ENCODE measurements at places on chromosomes 16 and 17.

GRCh38 chr17:50213026-50214022 lies 11.9 kb upstream of the COL1A1 start:
- peak; percentile 68 for DNase-seq

DNA sequence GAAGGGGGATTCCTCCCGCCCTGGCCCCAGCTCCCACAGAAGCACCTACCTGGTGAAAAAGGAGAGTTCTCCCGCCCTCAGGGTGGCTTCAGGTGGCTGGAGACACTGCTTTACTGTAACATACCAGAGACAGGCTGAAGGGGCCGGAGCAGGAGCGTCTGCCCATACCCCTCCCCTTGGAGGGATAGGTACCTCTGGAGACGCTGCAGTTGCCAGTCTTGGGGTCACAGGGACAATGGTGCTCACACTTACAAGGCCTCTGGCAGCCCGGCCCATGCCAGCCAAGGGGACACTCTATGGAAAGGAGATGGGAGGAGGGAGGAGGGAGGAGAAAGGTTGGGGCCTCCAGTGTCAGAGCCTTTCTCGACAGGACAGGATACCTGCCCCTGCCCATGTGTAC lies 6.6 kb downstream of the NAGPA start:
- DNase-seq, result no peak

GRCh38 chr16:14497245-14498082 lies 132.6 kb downstream of the PARN start:
- no peak for DNase-seq

- DNase-seq, result no peak
These were observed 14.4 kb downstream of the CMIP start for GRCh38 chr16:81458827-81459598.

DNA sequence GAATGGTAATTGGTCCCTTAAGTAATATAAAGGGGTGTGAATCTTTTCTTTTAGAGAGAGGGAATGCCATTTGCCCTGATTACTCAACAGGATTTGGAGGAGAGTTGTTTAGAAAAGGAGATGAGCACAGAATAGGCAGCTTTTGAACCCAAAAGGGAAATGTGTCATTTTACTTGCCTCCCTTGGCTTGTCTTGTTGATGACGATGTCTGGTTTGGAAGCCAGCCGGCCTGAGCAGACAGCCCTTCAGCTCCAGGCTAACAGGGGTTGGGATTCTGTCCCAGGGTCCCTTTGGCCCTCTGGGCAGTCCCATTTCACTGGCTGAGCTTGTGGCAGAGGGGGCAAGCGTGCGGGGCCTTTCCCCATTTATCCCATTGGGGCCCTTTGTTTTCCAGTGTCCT lies 22.3 kb upstream of the PRKAR1A start:
- DNase-seq, result peak; percentile 8

- no peak for DNase-seq
These were observed 52.0 kb upstream of the SREBF1 start for GRCh38 chr17:17888821-17889220.

DNA sequence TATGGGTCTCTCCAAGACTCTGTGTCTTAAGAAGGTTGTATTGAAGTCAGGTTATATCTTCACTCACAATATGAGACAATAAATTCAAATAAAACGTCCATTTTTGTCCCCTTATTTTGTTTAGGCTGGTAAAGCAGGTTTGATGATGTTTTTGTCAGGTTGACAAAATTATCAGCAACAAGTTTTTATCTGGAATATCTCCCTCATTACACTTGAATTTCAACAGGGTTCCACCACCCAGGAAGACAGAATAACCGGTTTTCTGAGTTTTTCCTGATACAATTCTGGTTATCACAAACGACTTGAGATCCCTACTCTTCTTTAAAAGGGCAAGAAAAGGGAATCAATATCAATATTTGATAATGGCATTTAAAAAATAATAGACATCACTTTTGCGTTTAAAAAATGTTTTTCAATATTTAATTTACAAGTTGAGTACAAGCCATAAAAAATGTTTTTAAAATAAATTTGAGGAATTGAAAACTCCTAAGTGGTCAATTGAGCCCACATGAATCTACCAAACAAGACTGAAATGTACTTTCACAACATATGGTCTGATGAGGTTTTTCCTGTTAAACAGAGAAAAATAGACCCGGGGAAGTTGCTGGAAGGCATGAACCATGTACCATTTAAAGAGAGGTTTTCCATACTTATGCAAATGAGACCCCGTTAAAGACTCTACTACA lies 1.4 kb upstream of the ATP6V0A1 start:
- DNase-seq, result no peak

DNA sequence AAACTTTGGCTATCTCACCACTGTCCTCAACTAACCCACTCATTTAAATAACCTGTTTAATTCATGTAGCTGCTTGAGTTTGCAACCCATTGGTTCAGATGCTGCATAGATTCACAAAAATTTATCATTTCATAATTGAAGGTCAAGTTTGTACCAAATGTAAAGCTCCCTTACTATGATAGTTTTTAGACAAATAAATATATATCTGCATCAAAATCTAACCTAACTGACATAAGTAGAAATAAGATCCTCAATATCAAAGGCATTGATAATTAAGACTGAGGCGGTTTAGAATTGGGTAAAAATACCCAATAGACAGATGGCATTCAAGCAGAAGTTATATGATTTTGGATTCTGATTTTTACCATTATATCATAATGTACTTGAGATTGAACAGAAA lies 132.9 kb upstream of the NACA2 start:
- DNase-seq, result no peak

DNA sequence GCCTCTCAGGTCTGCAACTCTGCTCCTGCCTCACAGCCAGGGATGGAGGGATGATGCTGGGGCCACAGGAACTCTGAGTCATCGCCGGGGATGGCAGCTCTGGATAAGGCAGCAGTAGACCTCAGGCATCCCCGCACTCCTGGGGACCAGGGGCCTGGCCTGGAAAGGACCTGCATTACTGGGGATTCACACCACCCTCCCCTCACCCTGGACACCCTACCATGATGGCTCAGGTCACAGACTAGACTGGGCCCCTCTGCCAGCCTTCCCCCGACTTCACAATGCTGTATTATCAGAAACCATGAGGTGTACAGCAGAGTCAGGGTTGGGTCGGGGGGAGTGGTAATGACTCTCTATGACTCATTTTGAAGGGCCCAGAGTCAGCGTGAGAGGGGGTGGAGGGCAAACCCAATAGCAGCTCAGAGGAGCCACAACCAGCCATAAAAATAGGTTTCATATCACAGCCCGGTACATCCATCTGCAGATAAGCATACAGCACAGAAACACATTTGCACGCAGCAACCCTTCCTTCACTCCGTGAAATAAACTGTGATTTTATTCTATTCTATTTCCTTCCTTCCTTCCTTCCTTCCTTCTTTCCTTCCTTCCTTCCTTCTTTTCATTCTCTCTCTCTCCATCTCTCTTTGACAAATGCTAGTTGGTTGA lies 28.8 kb downstream of the DYNLRB2 start:
- no peak for DNase-seq

GRCh38 chr17:21241564-21241963 lies 11.6 kb downstream of the NATD1 start:
- no peak for DNase-seq

DNA sequence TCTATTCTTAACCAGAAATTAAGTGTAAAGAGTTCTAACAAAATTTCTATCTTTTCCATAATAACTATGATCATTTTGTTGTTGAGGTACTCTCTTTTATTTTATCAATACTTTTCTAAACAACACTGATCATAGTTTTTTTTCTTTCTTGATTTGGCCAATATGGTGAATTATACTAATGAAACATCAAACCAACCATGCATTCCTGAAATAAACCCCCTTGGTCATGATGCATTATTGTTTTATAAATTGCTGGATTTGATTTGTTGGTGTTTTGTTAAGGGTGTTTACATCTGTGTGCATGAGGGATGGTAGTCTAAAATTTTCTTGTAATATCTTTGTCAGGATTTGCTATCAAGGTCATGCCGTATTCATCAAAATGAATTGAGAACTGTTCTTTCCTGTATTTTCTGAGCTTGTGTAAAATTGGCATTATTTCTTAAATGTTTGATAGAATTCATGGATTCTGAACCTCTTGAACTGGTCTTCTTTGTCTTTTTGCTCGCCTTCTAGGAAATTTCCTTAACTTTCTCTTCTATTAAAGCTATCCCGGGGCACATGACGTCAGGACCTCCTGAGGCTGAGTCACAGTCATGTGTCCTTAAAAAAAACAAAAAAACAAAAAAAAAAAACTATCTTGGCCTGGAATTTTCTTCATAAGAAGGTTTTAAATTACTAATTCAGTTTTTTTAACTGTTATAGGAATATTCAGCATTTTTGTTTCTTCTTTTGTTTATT lies 3.9 kb upstream of the TRIM25 start:
- no peak for DNase-seq
